ENCODE measurements at places on chromosomes 16 and 17.

GRCh38 chr17:14474591-14474990 lies 173.7 kb downstream of the HS3ST3B1 start:
- no peak for DNase-seq

DNA sequence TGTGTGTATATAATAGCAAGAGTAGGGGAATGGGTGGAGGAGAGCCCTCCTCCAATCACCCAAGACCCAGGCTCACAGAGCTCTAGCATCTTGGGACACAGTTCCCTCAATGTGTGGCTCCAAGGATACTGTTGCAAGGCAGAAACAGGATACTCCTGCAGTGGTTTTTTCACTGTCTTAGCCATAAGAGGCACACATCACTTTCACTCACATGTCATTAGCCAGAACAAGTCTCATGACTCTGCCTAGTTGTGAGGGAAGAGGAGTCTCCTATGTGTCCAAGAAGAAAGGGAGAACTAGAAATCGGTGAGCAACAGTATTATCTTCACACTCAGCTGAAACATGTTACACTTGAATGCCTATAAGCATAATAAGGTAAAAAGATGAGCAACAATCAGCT lies 11.1 kb upstream of the NUDT7 start:
- DNase-seq, result no peak

- DNase-seq, result no peak
Observed at GRCh38 chr17:27237890-27238289, 56.0 kb upstream of the WSB1 start.

DNA sequence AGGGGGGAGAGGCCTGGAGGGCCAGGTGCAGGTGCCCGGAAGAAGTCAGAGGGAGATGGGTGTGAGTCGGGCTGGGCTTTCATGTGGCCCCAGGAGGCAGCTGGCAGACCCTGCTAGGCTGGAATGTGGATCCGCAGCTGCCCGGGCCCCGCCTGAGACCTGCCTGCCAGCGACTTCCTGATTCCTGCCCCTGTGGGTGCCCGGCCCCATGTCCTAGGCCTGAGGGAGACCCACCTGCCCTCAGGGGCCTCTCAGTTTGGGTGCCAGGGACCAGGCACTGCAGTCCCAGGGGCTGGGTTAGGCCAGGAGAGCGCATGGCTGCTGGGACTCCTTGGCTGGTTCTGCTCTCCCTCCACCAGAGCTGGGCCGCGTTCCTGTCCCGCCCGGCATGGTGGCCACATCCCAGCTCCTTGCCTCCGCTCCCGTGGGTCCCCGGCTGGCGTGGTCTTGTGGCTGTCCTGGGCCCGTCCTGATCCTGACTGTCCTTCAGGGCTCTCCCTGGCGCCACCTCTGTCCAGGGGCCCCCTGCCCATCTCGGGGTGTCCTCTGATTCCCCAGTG lies 22.1 kb upstream of the SPNS2 start:
- no peak for DNase-seq

DNA sequence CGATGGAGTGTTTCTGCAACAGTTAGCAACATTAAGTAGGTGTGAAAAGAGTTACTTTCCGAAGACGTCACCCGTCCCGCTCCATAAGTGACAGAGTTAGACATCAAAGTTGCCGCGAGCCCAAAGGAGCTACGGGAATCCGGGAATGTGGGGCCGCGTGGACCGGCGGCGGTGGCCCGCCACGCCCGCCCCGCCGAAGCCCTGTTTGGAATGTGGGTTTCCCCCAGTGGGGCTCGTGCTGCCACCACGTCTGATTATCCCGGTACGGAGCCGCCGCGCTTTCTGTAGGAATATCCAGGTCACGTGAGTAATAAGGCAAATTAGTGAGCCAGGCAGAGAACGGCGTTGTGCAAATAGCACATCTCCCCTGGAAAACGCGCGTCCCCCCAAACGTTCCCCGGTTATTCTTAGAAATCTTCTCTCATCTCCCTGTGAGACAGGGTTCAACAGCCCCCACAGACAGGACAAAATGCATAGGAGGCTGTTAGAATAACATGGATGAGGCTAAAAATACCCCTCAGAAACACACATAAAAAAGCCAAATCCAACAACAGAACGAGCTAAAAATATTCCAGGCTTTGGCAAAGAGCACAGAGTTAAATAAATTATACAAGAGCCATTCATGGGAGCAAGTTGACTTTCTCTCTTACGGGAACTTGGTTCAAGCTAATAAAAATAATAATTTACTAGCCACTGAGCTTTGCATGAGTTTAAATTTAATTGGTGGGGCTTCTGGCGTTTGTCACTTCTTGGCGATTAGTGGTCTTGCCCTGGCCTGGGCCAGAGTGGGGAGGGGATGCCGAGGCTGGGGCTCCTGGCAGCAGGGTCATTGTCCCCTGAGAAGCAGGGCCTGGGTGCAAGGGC lies 8.6 kb downstream of the BAHCC1 start:
- no peak for DNase-seq

DNA sequence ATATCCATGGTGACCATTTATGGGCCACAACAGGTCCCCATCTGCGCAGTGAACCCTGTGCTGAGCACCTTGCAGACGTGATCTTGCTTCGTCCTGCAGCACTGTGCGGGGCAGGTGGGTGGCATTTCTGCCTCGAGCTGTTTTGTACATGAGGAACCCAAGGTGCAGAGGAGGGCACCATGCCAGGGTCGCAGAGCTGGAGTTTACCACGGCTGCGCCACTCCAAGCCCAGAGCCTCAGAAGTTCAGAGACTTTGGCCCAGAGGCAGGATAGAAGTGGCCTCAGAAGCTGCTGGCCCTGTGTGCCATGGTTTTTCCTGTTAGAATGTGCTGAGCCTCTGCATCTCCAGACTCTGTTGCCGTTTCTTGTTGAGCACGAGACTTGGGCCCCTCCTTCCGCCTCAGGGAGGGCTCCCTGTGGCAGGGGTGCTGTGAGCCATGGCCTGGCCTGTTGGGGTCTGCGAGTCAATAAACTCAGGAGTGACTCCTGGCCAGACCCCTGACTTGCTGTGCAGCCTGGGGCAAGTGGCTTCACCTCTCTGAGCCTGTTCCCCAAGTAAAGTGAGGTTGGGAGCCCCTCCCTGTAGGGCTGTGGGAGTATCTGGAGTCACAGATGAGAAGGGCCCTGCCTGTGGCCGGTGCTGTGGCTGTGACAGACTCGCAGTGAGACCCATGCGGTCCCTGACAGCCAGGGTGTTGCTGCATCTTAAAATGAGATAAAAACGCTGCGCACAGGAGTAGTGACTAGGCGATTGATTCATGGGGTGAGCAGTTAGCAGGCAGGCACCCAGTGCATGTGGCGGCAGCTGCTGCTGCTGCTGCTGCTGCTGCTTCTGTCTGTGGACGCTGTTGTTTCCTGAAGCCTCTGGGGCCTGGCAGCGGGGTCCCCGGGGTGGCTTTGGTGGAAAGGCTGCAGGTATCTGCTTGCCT lies 11.8 kb downstream of the MAP2K3 start:
- no peak for DNase-seq

DNA sequence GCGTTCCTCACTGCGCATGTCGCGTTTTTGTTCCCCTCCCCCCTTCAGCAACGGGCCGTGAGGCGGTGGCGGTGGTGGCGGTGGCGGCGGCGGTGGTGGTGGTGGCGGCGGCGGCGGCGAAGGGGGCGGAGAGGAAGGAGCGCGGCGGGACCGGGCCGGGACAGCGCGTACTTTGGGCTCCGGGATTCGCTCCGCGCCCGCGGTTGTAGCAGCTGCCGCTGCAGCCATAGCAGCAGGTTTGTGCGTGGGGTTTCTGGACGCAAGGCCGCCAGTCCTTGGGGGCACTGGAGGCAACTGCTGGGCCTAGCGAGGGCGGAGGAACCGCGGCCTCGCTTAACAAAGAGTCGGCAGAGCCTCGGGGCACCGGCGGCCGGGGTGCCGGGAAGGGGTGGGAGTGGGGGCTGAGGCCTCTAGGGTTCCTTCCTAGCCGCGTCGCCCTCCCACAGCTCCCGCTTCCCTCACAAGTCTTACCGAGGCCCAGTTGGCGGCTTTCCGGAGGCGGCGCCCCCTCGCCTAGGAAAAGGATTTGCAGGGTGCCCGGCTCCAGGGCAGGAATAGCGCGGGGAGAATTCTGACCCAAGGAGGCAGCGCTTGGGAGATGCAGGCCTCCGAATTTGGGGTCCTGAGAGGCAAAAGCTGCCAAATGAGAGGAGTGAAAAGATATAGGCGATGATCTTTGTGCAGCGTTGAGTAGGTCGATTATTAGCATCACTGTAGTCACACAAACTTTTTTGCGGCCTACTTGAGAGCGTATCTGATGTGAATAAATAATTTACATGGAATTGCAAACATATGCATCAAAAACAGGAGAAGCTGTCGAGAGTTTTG lies at the start of gene DDX42:
Gene DDX42, plus strand, starts transcription at position 30 of the 828 bp plus-strand sequence. CDS start 12,880 bp downstream, outside the sequence.
- DNase-seq, result peak; percentile 31

- DNase-seq, result no peak
Observed at GRCh38 chr17:69535016-69535570, 120.6 kb downstream of the MAP2K6 start.

DNA sequence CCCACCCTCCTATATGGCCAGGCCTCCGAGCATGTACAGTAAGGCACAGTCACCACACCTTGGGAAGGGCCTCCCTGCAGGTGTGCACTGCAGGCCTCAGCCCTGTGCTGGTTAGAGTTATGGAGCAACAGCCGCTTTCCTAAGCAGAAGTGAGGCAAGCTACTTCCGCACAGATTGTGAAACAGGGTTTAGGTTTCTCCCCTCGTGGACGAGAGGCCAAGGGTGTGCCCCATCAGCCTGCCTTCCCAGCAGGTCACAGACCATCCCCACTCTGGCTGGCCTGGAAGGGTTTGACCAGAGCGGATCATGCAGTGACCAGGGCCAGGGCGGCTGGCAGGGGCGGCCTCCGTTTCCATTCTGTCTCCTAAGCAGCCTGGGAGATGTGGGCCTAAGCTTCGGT lies 4.7 kb downstream of the MSRB1 start:
- DNase-seq, result no peak

DNA sequence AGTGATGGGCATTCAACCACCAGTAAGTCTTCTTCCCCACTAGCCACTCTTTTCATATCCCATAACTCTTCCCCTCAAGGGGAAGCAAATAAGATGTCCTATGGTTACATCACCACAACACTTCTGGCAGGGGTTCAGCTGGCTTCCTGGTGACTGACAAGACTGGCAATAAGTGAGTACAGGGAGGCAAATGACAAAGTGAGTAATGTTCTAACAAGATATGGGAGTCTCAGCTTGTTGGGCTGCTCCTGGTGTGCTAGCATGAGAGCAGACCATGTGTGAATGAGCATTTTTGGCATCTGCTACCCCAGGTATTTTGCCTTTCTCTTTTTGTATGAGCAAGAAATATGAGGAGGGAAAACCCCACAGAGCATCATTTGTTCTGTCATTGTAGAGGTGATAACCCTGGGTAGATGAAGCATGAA lies 9.9 kb downstream of the TMIGD1 start:
- no peak for DNase-seq

DNA sequence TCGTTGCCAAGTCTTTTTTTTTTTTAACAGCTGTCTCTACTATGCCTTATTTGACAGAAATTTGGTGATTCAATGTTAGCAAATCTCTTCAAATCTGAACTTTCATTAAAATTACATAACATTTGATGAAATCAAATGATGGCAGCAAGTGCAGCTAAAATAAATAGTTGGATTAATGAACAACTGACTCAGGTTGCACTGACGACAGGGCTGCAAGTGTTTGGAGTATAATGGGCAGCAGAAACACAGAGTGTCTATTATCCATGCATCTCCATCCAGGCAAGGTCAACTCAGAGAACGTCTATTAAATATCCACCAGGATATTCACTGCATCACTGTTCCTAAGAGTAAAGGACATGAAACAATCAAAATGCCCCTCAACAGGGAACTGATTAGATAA lies 109.8 kb downstream of the SLC39A11 start:
- DNase-seq, result no peak

DNA sequence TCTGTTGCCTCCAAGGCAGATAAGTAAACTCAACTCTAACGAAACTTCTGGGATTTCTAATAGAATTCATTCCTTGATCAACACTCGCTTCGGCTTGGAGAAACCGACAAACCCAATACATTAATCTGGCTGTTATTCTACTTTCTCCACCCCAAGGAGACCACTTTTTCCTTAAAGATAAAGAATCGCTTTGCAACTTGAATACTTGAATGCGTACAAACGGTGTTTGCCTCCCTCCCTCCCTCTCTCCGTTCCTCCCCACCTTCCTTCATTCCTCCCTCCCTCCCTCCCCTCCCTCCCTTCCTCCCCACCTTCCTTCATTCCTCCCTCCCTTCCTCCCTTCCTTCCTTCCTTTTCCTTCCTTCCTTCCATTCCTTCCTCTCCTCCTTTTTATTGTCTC lies 432.6 kb downstream of the HAPSTR1 start:
- no peak for DNase-seq

DNA sequence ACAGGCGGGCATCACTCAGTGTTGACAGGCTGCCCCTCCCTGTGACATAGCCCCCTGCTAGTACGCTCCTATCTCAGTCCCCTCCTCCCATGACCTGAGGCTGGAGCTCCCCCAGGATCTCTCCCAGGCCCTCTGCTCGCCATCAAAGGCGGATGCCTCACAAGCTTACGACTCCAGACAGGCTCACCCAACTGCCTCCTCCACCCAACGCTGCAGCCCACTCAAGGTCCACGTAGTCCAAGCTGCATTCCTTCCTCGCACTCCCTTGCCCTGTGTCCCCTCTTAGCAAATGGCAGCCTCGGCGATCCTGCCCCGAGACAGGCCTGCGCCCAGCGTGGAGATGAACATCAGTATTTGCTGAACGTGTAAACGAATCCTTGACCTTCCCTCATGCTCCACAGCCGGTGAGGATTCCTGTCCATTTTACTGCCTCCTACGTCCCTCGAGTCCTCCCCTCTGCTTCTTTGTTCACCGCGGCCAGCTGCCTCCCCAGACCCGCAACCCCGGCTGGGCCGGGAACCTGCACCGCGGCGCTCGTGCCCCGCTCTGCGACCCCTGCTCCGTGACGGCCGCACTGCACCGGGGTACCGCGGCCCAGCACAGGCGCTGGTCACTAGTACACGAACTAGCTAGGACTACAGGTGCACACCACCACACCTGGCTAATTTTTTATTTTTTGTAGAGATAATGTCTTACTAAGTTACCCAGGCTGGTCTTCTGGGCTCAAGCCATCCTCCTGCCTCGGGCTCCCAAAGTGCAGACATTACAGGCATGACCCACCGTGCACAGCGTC lies 838 bp upstream of the TMEM97 start:
- no peak for DNase-seq

DNA sequence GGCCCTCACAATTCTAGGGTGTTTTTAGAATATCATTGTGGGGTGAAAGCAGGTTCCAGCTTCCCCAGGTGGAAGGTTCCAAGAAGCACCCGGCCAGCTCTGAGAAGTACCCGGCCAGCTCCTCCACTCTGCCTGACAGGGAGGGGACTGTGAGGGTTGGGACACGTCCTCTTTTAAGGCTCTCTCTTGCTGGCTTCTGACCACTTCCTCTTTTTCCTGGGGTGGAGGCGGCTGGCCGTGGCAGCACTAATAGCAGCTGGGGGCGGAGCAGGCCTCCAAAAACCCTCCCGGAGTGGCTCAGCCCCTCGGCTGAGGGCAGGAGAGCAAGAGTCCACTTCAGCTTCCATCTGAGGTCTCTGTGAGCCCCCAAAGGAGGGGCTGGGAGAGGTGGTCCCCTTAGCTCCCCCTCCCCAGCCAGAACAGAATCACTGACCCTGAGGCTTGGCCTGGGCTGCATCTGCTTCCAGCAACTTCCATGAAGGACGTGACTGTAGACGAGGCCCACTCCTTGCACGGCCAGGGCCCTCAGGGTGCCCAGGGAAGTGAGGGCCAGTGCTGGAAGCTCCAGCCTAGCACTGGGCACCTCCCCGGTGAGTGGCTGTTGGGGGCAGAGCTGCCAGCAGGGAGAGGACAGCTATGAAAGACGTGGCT lies 26.7 kb upstream of the PLCG2 start:
- DNase-seq, result no peak

- no peak for DNase-seq
Observed at GRCh38 chr17:13421581-13422130, 180.1 kb downstream of the HS3ST3A1 start.

GRCh38 chr16:27817038-27817437 lies 246.5 kb downstream of the GSG1L start:
- no peak for DNase-seq

GRCh38 chr16:13036600-13036999 lies 135.2 kb downstream of the SHISA9 start:
- DNase-seq, result peak; percentile 76
